ENCODE measurements at places on chromosomes 3 and 15.

DNA sequence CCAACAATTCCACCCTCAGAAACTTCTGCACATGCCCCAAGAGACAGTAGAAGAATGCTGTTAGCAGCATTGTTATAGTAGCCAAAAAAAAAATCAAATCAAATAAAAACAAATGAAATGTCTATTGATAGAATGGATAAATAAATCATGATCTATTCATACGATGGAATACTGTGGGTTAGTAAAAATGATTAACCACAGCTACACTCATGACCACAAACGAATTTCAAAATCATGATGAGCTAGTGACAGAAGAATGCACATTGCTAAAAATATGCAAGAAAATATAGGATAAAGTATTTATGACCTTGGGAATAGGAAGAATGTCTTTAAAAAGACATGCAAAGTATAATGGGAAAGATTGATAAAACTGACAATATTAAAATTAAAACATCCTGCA is 57.5 kb upstream of the ACAN start:
- no peak for DNase-seq

GRCh38 chr3:118968111-118968510 is 66.5 kb downstream of the IGSF11 start:
- no peak for DNase-seq

GRCh38 chr3:28334552-28334951 is 14.0 kb upstream of the ZCWPW2 start:
- no peak for DNase-seq

GRCh38 chr3:142009029-142009428 is 132.6 kb downstream of the ATP1B3 start:
- DNase-seq: no peak

DNA sequence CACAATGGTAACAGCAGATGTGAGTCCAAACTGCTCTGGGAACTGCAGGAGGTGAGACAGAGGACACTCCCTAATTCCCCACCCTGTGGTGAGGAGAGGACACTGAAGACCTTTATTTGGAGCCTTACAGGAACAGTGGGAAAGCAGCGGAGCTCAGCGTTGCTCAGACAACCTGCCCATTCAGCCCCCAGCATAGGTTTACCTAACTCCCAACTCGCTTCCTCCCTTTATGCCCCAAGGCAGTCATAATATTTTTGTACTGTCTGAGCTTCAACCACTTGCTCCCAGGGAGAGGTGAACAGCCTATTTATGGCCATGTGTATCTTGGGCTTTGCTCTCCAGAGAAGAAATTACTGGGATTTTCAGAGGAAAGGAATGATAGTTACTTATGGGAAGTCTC is 34.1 kb downstream of the SHC4 start:
- no peak for DNase-seq

GRCh38 chr15:41001524-41002214 is 48.4 kb downstream of the CHAC1 start:
- no peak for DNase-seq

- no peak for DNase-seq
These were observed 19.5 kb downstream of the ACVR2B start for GRCh38 chr3:38473229-38473628.

DNA sequence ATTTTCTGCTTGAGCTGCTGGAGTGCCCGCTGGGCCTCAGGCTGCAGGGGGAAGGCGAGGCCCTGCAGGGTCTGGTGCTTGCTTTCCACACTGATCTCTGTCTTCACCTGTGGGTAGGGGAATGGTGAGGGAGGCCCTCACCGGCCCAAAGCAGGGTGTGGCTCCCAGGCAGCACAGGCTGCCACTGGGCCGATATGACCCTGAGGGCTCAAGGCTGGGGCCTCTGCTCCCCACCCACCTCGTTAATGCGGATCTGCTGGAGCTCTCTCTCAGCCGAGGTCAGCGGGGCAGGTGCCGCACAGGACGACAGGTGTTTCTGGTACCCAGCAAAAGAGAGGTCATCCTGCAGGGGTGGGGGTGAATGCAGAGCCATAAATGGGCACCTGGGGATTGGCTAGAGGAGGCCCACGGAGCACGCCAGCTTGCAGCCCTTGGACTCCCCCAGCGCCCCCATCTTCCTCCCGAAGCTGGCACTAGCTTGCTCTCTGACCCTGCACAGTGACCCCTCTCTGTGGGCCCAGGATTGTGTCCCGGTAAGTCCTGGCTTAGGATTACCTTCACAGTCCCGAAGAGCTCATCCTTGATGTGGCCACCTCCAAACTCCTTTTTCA is 5.5 kb upstream of the TLR9 start:
- no peak for DNase-seq

- no peak for DNase-seq
These were observed 35.5 kb downstream of the ARRDC4 start for GRCh38 chr15:97995881-97996603.

DNA sequence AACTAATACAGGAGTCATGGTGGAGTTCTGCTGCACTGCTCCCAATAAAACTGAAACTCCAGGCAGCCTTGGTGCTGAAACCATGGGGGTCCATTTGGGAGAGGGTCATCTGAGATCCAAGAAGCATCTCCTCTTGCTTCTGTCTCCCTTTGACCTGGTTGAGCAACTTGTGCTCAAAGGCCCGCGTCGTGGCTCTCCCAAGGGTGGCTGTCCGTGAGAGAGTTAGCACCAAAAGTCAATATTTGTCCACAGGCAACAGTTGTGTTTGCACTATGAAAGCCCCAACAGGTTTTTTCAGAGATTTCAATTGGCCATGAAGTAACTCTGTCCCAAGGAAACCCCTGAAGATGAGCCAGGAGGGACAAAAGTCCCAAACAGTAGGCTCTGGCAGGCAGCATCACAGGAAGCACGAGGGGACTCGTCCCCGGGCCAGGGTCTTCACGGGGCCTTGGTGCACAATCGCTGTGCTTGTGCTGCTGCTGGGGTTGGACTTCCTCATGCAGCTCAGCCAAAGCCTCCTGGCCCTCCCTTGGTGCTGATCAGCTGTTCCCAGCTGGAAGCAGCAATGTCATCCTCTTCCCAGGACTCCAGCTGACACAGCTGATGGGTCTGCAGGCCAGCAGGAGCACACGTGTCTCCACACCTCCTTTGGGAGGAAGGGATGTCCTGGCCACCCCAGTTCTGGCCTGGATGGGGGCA is 39.4 kb upstream of the WNT5A start:
- DNase-seq: no peak

DNA sequence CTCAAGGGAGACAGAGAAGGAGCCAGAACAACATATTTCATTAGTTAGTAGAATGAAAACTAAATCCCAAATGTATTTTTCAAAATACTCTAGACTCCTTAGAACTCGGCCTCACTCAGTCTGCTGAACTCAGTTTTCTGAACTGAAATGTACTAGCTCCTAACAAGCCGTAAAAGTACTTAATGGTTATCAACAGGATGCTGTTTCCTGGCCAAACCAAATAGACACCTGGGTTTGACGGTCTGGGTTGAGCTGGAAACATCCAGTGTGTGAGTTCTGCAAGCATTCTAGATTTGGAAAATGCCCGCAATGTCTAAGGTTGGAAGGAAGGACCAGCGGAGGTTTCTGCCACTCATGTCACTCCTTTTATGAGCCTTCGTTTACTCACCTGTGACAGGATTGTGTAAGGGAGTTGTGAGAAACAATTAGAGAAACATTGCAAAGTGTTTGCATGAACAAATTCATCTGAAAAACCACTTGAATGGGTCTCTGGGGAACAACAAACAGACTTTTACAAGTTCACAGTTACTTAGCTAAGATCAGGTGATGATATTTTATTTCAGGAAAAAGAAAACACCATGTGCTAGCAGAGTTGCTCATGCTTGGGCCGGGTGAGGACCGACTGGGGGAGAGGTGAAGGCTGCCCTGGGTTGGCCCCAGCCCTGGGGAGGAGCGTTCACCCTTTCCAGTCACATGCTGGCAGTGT is 151.0 kb downstream of the ALDH1A2 start:
- DNase-seq: no peak

GRCh38 chr3:15982243-15982642 is 184.5 kb upstream of the ANKRD28 start:
- DNase-seq: no peak

- DNase-seq: no peak
These were observed 56.9 kb downstream of the KLHL6 start for GRCh38 chr3:183498634-183499033.

GRCh38 chr15:39799552-39800011 is 16.9 kb upstream of the FSIP1 start:
- no peak for DNase-seq

GRCh38 chr3:22893644-22894325 is 309.3 kb upstream of the UBE2E2 start:
- DNase-seq: no peak

GRCh38 chr3:171028779-171029232 is 2.3 kb upstream of the SLC2A2 start:
- no peak for DNase-seq

DNA sequence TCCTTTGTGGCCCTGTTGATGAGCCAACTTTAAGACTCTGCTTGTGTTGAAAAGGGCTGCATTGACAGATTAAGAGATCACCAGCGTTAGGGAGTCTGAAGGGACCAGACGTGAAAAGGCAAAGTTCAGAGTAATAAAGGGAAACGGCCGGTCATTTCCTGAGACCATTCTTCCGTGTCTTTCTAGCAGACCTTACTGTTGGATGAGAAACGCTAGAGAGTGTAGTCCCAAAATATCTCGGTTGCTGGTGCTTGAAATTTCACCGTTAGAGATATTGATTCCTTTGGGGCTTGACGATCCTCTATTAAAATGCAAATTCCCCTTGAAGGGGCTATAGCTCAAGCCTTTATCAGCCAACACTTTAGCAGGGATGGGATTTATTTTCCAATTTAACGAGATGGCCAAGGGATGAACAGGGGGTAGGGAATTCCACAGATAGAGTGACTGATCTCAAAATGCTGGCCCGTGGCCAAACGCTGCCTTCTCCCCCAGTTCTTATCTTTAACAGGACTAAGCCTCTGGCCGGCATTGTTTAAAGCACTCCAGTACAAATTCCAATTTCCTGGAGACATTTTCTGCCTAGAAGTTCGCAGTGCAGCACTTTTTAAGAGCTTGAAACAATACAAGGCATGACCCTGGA is 250.4 kb downstream of the TJP1 start:
- no peak for DNase-seq

- DNase-seq: no peak
These were observed 43.1 kb upstream of the TIPARP start for GRCh38 chr3:156631323-156631722.

DNA sequence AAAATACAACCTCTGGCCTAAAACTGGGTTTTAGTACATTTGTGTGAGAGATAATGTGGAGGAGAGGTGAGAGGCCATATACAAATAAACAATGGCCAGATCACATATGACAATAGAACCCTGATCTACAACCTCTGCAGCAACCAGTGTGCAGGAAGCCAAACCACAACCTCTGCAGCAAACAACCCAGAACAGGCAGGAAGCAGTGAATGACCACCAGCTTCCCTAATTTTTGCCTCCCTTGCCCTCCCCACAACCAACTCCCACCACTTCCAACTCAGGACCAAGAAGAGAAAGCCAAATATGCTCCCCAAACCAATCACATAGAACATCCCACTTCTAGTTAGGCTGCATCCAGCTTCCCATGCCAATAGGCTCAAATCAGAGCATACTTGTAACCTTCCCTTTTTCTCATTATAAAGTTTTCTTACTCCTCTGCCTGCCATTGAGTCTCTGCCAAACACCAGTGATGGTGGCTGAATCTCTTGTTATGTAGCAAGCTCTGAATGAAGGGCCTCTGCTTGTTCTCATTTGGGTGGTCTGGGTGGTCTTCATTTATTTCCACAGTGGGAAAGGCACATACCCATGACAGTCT is 102.6 kb upstream of the GAP43 start:
- DNase-seq: no peak

- no peak for DNase-seq
These were observed 34.3 kb downstream of the TMEM44 start for GRCh38 chr3:194598771-194599557.

DNA sequence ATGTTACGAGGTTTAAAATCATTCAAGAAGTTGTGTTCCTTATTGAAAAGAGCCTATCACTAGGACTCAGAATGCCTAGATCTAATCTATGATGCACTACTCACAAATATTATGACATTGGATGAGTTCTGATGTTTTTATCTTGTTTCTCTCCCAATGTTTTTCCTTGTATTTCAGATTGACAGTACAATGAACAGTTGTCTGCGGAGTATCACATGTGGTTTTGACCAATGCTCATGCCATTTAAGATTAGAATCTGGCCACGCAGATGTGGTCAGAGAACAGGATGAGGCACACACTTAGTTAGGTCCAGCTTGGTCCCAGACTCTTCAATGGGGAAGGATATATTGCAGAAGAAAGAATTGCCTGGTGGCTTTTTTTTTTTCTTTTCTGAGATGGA is 25.6 kb upstream of the CCDC50 start:
- DNase-seq: no peak

DNA sequence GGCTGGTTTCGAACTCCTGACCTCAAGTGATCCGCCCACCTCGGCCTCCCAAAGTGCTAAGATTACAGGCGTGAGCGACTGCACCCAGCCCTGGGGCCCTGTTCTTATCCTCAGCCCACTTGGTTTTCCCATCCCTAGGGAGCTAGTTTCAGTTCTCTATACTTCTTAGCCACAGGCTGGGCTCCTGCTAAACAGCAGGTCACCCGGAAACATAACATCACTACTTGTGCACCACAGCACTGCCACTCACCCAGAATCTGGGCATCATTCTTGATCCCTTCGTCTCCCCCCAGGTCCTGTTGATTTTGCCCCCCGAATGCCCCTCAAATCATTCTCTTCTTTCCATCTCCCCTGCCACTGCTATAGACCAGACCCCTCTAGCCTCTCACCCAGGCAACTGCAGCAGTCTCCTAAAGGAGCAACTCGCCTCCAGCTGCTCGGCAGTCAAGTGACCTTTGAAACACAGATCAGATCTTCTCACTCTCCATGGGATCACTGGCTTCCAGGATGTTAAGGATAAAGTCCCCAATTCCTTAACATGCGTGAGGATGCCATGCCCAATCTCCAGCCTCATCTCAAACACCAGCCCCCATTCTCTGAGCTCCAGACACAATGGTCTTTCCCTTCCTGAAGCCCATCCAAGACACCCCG is 5.6 kb upstream of the AP3S2 start:
- no peak for DNase-seq

- DNase-seq: no peak
These were observed 56.8 kb downstream of the LRRFIP2 start for GRCh38 chr3:37117548-37117947.

DNA sequence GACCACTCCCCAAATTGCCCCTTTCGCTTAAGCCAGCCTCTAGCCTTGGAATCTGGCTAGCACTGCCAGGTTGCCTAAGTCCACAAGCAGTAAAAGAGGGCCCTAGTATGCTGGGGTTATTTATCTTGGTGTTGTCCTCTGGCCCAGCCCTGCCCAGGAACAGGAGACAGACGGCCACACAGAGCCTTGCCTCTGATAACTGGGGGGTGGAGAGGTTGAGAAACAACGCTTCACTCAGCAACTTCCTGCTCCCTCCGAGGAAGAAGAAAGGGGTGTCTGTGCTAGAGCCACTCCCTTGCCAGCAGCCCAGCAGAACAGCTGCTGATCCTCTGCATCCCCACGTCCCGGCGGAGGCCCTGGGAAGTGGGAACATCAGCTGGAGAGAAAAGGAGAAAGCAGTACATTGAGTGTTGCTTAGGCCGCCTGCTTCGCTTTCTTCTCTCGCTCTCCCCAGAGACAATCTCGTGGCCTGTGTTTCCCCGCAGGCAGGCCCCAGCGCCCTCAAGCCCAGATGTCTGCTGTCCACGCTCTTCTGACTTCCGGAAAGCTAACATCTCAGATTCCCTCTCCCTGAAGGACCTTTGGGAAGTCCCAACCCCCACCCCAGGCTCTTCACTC is 22.6 kb upstream of the C3orf70 start:
- no peak for DNase-seq
